ENCODE measurements at places on chromosomes 6 and 20.

GRCh38 chr6:160510199-160510598 lies 153.9 kb downstream of the LPA start:
- DNase-seq, result no peak

DNA sequence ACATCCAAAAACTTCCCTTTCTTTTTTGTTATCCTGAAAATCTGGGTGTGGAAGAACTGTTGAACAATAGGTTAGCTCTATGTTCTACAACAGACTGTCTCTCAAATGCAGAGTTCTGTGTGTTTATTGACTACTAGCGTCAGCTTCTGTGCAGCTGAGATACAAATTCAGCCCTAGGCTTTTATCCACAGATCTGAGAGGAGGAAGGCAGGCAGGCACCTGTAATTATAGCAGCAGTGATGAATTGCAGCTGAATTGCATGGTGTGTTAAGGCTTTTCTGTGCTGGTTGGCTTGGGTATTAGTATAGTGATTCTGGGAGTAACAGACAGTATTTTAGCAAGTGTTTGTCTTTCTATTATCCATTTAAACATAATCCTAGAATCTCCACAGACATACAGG lies 24.4 kb downstream of the GRIK2 start:
- no peak for DNase-seq

GRCh38 chr6:3915076-3915791 lies 66.1 kb downstream of the FAM50B start:
- DNase-seq, result no peak

DNA sequence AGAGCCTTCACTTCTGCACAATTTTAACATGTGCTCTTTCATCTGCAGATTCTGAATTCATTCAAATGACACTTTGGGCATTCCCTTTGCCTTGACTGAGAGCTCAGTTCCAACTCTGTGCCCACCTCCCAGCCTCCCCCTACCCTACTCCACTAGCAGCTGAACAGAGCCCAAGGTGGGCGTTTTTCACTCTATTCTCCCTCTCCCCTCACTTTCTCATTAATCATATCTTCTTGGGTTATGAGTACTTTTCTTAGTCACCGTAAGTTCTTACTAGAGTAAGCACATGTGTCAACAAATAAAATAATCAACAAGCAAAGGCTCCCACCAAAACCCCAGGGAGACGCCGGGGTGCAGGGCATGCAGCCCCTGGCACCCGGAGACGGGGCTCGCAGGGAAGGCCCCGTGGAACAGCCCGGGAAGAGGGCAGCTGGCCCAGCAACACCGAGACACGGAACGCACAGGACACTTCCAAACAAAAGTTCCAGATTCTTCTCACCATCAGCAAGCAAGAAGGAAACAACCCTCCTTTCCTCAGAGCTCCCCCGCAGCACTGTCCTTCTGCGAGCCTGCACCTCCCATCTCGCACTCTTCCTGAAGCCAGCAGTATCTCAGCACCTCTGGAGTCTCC lies 34.1 kb downstream of the TAF4 start:
- DNase-seq, result no peak

GRCh38 chr20:58712806-58713731 lies 20.5 kb downstream of the NPEPL1 start:
- no peak for DNase-seq

DNA sequence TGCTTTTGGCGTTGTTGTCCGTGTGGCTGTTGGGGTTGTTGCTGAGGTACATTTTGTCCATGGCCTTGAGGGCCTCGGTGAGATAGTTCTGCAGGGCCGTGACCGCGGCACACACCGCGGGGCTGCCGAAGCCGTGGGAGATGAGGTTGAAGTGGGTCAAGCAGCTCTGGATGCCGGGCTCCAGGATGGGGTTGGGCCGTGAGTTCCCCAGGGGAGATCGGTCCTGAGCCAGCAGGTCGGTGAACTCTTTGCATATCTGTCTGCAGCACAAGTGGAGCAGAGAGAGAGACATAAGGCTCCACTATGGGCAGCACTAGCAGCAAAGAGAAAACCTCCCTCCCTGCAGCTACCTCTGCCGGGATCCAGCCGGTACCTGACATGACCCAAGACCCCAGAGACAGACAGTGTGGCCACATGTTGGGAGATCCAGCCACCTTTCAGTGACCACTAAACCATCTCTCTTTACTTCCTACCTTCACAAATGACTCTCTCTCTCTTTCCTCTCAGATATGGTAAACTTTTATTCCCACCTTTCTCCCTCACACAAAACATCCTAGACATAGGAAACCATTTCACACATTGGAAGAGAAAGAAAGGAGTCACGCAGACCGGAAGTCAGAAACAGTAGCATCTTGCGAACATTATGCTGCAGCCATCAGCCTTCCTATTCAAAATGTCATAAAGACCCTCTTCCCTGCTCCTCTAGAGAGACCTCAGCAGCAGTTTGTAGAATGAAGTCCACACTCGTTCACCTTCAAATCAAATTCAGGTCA lies 16.2 kb downstream of the TFAP2A start:
- no peak for DNase-seq

GRCh38 chr6:147509891-147510290 lies 1.4 kb downstream of the SAMD5 start:
- no peak for DNase-seq

DNA sequence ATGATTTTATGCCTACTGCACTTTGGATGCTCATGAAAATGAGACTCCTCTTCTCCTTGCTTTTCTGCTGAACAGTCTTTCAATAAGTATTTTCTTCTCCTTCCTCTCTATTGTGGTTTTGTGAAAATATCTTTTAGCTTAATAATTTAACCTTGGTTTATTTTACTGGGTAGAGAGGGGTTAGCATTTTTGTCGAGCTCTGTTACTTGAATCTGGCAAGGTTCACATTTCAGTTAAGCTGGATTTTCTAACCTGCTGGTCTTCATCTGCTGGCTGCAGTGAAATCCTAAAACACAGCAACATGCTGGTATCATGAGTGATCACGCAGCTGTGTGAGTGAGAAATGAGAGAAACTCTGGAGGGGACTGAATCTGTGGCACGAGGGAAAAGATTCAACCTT lies 222.7 kb upstream of the NOX3 start:
- no peak for DNase-seq

- DNase-seq, result no peak
Observed at GRCh38 chr6:41759905-41760579, 12.8 kb upstream of the PGC start.

DNA sequence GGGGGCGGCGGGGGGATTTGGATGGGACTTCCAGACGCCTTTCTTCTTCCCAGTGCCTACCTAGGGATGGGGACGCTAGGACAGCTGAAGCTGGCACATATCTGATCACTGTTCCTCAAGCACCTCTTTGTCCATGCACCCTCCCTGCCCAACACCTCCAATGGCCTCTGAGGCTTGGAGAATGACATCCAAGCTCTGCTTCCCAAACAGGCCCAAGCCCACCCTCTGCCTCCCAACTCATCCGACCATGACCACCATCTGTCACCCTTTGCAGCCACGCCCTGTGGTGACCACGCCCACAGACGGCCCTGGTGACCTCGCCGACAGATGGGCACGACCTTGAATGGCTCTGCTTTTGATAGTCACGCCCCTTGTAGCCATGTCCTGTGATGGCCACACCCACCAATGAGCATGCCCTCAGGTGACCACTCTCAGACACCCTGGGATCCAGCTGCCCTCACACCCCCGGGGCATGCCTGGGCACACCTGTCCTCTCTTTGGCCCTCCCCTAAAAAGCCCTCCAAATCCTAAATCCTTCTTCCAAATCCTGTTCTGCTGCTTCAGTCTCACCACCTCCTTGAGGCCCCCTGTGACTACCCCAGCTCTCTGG lies 51.0 kb downstream of the SSR1 start:
- DNase-seq, result no peak

DNA sequence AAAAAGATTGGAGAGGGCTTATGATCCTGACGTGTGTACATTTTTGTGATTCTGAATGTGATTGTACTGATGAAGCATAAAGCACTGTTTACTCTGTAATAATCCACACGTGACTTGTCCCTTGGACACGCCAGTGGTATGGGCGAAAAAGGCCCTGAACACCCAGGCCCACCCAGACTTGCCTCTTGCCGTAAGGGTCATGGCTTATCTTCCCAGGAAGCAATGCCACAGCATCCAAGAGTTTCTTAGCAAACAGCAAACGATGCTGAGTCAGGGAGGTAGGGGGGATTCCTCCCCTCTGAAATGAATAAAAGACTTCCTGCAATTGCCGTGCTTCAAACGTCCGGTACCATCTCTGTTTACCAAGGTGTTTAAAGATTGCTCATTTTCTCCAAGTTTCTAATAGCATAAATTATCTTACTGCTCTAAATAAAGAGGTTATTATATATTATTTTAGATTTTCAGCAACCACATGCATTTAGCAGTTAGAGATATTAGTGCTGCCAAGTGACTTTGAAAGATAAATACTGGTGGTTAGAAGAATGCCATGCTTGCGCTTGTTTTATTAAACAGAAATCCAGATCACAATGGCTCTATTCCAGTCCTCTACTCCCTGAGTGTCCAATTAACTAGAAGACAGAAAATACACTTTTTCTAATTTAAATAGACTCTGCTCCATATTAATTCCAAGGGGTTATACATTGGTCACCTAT lies 212.8 kb upstream of the CST7 start:
- no peak for DNase-seq

DNA sequence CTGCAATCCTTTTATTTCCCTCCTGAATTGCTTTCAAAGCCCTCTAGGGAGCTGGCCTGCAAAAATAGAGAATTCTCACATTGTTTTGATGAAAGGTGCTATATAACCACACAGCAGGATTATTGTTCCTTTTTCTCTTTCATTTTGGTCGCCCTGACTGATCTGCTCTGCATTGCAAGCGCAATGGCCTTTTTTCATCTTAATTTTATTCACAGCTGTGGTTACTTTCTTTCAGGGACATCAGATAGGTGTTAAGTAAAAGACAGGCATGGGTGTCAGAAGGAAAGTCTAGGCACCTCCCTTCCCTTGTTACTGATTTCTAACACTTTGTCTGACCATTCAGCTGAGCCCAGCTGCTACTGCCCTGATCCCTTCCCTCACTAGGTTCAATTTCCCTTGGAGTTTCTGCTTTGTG lies 850.5 kb upstream of the MAP3K7 start:
- DNase-seq, result no peak

DNA sequence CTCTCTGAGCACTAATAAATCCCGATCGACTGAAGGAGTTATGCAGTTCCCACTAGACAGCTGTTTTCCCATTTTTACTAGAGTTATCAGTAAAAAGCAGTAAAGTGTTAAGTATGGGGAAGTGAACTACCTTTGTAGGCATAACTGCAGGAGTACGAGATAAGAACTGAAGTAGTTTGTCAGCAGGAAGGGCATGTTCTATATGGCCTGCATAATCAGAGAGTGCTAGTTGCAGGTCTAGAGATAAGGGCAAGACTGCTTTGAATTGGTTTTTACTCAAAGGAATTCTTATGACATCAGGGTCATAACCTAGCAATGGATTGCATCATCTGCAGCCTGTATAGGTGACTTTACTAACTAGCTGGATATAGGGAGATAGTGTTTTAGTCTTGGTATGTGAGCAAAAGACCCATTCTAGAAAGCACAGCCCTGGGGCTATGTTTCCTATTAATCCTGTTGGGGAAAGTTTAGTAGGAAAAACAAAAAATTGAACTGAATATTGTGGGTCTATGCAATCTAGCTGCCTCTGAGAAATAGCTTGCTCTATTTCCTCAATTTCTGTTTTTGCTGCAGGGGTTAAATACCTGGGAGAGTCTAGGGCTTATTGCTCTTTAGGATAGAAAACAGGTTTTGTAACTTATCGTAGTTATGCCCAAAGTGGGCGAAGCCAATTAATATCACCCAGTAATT lies 22.6 kb upstream of the CRISP1 start:
- DNase-seq, result no peak

- DNase-seq, result no peak
Observed at GRCh38 chr20:2455771-2456497, 14.7 kb downstream of the SNRPB start.

GRCh38 chr6:13614126-13614925 lies 809 bp upstream of the NOL7 start:
- peak; percentile 9 for DNase-seq

DNA sequence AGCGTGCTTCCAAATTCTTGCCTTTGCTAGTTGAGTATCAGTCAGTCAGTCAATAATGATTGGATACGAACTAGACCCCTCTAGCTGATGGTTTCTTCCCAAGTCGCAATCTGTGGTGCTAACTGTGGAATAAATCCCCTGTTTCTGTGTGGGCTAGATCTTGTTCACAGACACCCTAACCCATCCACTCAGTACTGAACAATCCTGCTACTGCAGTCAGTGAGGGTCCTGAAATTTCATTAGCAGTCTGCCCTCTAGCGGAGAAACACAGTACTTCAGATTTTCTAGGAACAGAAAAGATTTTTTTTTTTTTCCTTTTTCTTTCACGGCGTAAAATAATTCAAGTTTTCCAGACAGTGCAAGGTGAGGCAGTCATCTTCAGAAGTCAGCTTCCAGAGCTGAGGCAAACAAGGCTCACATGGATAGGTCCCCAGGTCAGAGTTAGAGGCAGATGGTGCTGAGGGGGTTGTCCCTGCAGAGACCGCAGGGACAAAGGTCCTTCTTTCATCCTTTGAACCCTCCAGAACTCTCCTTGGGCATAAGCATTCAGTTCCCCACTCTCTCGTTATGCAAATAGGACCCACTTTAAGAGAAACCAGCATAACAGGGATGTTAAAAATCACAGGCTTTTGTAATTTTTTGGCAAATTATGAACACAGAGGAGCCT lies 119.6 kb downstream of the SCML4 start:
- DNase-seq, result no peak

- no peak for DNase-seq
Observed at GRCh38 chr6:154234019-154234772, 122.4 kb downstream of the IPCEF1 start.

- no peak for DNase-seq
Observed at GRCh38 chr6:132687306-132687705, 26.5 kb downstream of the VNN1 start.

- DNase-seq, result no peak
Observed at GRCh38 chr6:110537208-110538123, 61.1 kb upstream of the SLC22A16 start.

DNA sequence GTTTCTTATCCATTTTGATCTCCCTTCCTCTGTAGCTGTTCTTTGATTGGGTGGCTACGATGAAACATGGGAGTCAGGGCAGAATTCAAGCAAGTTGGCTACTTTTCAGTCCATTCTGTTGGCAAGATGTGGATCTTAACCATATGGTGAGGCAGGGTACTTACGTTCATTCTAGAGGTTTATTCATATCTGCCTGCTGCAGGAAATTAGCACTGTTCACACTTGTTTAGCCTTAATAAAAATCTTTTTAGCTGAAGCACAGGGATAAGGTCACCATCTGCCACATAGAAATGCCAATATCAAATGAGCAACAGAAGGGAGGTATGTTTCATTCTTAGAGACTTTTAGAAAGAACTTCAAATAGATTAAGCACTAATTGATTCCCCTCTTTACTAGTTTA lies 83.9 kb downstream of the GRIK2 start:
- no peak for DNase-seq

DNA sequence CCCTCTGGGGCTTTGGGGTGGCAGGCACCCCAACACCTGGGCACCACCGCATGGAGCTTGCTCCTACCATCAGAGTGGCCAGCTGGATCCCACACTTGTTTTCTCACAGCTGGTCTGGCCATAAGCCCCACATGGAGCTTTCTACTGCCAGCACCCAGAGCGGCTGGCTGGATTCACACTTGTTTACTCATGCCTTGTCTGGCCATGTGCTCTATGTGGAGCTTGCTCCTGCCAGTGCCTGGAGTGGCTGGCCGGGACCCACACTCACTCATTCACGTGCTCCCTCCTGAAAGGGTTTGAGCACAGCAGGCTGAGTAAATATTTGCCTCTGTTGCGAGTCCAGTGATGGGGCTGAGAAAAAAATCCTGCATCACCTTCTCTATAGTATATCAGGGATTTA lies 487.0 kb downstream of the CD109 start:
- no peak for DNase-seq

Data from T-helper 1 cell (primary cell).